RPMI7951 (cell line): ENCODE measurements at places on chromosomes 5 and 9. TPM values are rescaled to one million over a fixed set of nuclear protein-coding genes. Genes with fewer than 3 reads are reported as not detected.

DNA sequence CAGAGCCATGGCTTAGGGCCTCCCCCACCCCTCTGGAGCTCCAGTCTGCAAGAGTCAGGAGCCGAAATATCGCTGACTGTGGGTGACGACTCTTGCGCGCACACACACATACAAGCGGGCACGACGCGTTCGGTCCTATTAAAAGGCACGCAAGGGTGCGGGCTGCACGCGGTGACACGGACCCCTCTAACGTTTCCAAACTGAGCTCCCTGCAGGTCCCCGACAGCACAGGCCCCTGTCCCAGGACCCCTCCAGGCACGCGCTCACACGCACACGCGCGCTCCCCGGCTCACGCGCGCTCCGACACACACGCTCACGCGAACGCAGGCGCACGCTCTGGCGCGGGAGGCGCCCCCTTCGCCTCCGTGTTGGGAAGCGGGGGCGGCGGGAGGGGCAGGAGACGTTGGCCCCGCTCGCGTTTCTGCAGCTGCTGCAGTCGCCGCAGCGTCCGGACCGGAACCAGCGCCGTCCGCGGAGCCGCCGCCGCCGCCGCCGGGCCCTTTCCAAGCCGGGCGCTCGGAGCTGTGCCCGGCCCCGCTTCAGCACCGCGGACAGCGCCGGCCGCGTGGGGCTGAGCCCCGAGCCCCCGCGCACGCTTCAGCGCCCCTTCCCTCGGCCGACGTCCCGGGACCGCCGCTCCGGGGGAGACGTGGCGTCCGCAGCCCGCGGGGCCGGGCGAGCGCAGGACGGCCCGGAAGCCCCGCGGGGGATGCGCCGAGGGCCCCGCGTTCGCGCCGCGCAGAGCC is at the start of gene GRIN1:
TSS of gene GRIN1 (plus strand) at position 433 of the 746 bp plus-strand sequence. CDS start 333 bp downstream, outside the sequence.
- peak; percentile 23 for DNase-seq

The PLPPR1 gene
- not detected in 2 replicates for total RNA-seq

GRCh38 chr5:851553-851952 is 767 bp upstream of the ZDHHC11 start:
- no peak for DNase-seq

DNA sequence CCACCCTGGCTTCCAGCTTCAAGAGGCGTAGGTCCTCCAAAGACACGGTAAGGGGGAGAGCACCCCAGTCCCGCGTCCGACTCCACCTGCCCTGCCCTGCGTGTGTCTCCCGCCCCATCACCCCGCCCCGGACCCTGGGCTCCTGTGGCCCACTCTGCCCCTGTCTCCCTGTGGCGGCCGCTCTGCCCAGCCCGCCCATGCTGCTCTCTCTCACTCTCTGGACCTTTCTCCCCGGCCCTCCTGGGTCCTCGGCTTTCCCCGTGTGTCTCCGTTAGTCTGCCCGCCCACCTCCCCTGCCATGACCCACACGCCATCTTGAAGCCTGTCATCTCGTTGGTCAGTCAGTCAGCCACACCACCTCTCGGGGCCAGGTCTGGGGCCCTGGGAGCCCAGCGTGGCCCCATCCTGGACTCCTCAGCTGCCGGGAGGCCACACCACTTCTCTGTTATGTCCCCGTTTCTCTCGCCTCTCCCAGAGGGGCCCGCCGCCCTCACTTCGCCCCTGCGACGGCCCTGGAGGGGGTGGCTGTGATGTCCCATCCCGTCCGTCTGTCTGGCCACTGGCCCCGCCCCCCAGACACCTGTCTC is 4.5 kb downstream of the LRRC26 start:
- no peak for DNase-seq
